ENCODE measurements at places on chromosomes 2 and 18.

DNA sequence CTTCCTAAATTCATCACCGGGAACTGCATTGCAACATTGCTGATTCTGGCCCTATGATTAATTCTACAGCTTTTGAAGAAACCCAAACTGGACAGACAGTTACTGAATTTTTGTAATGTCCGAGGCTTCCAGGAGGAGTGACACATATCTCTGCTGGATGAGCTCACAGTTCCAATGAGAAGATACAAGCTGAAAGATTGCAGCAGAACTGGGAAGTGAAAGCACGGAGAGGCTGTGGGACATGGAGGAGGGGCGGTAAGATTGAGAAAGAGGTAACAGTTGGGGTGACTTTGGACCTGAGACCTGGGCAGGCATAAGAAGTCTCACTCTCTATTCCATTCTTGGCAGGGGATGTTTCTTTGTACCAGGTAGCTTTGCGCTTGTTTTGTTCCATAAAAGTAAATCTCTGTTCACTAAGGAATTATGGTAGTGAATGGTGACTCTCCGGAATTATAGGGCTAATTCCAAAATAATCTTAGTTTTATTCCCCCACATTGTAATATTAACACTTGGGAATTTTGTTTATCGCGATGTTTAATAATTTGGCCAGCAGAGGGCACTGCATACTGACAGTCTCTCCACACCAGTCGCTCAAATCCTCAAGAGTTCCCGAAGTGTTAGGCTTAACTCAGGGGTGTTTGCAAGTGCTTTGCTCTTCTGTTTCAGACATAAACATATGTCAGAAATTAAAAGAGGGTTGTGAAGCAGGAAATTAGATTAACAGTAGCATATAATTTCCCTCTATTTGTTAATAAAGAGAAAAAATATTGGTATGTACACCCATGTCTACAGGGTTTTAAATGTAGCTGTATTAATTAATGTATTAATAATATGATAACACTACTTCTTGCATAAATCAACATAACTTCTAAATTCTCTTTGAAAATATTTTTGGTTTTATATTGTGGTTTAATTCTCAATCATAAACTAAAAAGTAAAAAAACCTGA lies 201.4 kb downstream of the SOCS6 start:
- H3K27me3 ChIP-seq, result no peaks in the 10 kb centered on the region
- no peak overlapping the region for H3K4me3 ChIP-seq
- H3K36me3 ChIP-seq, result no peaks in the 10 kb centered on the region
- no peak overlapping the region for H3K27ac ChIP-seq

DNA sequence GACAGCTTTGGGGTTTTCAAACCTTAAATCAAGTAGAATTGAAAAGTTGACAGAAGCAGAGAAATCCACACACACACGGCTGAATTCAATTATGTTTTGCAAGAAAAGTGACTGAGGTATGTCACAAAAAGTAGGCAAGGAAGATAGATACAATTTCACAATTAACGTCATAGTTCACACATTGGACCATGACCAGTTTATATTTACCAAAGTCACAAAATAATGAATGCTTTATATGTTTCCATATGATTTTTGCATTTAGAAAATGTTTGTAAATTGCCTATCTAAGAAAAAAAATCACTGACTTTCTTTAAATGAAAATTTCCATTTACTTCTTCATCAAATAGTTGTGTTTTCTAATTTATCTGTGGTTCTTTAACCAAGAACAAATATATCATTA lies 29.4 kb upstream of the ZNF516 start:
- no peak overlapping the region for H3K4me3 ChIP-seq
- H3K36me3 ChIP-seq, result no peaks in the 10 kb centered on the region
- DNase-seq, result no peak
- H3K4me1 ChIP-seq, result peaks cover 12% of the 10 kb centered on the region
- H3K27ac ChIP-seq, result no peak overlapping the region
- H3K27me3 ChIP-seq, result peaks cover 44% of the 10 kb centered on the region

DNA sequence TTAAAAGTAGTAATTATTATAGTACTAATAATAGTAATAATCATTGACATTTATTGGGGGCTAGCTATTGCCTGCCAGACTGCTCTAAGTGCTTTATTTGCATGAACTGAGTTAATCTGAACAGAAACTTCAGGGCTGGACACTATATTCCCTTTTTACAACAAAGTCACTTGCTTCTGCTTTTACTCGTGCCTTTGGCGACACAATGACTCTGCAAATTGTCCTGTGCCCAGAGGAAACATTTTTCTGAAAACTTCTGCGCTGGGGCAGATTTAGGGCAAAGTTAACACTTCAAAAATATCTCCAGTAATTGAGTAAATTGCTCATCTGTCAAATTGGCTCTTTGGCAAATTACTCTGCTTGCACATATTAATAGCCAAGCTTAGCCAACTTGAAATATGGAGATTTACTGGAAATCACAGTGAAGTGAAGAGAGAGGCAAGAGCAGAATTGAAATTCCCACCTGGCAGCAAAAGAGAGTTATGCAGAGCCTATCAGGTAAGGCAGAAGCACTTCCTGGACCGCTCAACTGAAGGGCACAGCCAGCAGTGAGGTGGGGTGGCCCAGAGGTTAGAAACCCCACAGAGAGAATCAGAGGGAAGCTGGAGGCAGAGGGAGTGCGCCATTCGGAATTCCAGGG lies 36.3 kb downstream of the BMP10 start:
- no peak overlapping the region for H3K27ac ChIP-seq
- no peak for DNase-seq
- no peaks in the 10 kb centered on the region for H3K27me3 ChIP-seq
- H3K36me3 ChIP-seq, result no peaks in the 10 kb centered on the region
- H3K4me3 ChIP-seq, result no peak overlapping the region

DNA sequence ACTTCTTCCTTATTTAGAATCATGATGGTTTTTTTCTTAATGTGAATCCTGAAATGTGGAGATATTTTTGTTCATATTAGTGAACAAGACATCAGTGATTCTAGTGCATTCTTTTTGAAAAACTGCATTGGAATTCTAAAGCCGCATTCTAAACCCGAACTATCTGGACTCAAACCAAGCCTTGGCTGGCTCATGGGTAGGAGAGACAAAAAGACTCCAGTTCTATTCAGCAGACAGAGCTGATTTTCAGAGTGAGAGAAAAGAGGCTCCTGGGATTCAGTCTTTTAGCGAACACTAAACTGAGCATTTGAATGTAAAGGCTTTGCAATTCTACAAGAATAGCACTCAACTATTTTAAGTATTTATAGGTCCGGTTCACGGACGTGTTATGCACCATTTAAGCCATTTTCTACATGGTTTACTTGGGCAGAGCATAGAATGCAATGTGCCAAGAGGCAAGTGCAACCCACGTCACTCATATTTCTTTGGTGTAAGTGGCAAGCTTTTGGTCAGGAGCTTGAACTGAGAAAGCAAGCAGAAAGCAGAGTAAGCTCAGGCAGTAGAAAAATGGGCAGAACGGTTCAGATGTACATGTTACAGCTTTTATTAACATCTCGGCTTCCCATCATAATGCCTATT lies 227.3 kb upstream of the RAB12 start:
- DNase-seq, result no peak
- H3K36me3 ChIP-seq, result no peaks in the 10 kb centered on the region
- no peaks in the 10 kb centered on the region for H3K4me1 ChIP-seq
- no peak overlapping the region for H3K27ac ChIP-seq

- H3K4me3 ChIP-seq, result no peak overlapping the region
- peaks cover 2% of the 10 kb centered on the region for H3K27me3 ChIP-seq
- H3K36me3 ChIP-seq, result no peaks in the 10 kb centered on the region
- no peak overlapping the region for H3K27ac ChIP-seq
- DNase-seq, result no peak
These were observed 264.3 kb downstream of the KLHL29 start for GRCh38 chr2:23649303-23649702.

DNA sequence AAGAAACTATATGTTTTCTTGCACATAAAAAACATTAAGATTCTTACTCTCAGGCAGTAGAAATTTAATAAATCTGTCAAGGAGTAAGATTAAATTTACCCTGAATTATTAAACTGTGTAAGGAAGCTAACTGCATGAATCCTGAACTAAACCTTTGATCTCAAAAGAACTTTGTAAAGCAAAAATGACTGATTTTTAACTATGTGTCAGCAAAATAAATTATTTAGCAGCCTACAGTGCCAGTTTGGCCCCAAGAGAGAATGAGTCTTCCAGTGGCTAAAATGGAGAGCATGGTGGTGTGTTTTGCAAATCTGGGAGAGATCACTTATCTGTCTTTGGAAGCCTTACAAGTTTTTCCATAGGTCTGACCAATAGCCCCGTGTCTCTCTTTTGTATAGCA lies 190.7 kb downstream of the THSD7B start:
- no peaks in the 10 kb centered on the region for H3K36me3 ChIP-seq
- DNase-seq, result no peak
- H3K4me3 ChIP-seq, result no peak overlapping the region
- H3K27me3 ChIP-seq, result no peaks in the 10 kb centered on the region
- no peaks in the 10 kb centered on the region for H3K4me1 ChIP-seq
